ENCODE measurements at places on chromosomes 6 and 20.

DNA sequence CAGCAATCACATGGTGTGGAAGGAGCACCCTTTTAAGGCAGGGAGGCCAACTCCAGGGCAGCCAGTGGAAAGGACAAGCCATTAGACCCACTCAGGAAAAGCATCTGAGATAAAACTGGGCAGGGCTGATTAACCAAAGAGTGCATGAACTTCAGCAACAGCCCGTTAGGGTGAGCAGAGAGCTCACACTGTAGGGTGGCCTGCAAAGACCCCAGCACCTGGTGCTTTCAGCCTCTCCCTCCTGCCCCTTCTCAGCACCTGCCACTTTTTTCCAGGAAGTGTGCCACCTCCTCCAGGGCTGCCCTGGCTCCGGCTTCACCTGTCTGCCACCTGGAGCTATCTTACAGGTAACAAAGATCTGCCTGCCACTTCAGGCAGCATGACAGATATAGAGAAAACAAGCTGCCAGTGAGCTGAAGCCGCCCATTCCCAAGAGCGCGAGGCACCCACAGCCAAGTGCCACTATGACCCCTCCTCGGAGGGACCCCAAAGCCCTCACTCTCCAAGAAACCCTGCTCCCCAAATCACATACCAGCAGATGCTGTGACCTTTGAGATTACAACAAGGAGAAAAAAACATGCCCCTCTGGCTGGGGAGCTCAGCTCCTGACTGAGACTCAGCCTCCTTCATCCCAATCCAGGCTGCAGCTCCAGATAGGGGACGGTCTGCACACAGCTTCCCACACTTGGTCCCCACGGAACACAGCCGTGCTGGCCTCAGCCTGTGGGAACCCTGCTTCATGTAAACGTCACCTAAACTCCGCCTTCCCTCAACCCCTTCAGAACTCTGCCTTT, 71.2 kb downstream of the ABHD12 start:
- ATAC-seq, result no peak

- ATAC-seq, result peak; percentile 60
Observed at GRCh38 chr6:170018936-170019817, 267.8 kb downstream of the ERMARD start.

GRCh38 chr6:116369964-116370759, 585 bp upstream of the DSE start:
- ATAC-seq, result peak; percentile 40

- ATAC-seq, result no peak
Observed at GRCh38 chr6:22699151-22699550, 129.8 kb downstream of the HDGFL1 start.

- no peak for ATAC-seq
Observed at GRCh38 chr6:75166236-75166635, 39.6 kb downstream of the COL12A1 start.

DNA sequence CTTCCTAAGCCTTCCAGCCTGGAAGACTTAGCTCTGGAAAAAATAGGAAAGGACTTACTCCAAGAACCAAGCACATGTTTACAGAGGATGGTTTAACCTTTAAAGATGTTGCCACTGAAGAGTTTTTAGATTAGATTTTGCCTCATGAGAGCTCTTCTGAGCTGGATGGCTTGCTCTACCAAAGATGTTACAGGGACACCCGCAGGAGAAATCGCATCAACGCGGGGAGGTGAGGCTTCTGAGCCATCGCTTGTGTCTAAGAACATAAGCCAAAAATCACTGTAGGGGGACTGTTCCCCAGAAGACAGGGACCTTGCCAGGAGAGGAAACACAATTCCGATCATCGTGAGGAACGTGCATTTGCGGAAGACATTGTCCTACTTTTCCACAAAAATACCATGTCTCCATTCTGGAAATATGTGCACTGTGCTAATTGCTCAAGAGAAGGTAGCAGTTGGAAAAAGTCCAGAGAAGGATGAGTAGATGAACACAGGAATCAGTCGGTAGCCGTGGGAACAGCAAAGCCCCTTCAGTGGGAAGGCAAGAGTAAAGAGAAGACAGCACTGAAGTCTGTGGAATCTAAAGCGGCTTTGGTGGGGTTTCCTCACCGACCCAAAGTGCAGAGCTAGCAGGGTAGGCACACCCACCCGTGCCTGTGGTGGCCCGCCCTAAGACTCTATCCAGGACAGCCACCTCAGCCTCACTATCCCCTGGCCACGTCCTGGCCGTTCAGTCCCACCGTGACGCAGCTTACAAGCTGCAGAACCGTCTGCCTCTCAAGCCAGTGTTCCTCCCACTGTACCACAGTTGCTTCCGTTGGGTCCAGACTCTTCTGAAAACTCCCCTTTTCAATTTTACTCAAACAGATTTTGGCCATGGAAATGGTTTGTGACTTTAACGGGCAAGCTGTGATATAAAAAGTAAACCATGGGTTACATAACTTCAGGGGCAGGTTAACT, 334.8 kb downstream of the NRN1 start:
- peak; percentile 53 for ATAC-seq

GRCh38 chr6:128204616-128205015, 303.8 kb upstream of the THEMIS start:
- no peak for ATAC-seq

DNA sequence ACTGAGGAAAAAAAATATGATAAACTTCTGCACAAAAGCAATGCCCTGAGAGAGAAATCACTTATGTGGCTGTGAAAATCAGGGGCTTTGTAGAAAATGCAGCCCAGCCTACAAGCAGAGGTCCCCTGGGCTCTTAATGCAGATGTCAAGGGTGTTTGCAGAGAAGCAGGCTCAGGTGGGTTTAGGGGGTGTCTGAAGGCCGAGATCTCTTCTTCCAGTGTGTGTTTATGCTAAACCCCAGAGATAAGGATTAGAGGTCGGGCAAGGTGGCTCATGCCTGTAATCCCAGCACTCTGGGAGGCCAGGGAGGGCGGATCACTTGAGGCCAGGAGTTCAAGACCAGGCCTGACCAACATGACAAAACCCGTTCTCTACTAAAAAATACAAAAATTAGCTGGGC, 78.5 kb downstream of the TMEM242 start:
- ATAC-seq, result no peak

DNA sequence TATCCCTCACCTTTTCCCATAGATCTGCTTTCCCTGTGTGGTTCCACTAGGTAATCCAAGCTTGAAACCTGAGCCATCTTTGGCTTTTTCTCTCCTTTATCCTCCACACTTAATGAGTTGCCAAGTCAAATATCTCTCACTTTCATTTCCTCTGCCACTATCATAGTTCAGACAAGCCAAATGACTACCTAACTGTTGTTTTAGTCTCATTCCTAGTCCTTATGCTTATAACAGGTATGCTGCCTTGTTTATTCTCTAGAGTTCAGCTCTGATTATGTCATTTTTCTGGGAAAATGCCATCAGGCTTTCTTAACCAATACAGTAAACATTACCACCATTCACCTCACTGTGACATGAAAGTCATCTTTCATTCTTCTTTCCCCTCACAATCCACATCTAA, 6.5 kb downstream of the EFHC1 start:
- no peak for ATAC-seq

DNA sequence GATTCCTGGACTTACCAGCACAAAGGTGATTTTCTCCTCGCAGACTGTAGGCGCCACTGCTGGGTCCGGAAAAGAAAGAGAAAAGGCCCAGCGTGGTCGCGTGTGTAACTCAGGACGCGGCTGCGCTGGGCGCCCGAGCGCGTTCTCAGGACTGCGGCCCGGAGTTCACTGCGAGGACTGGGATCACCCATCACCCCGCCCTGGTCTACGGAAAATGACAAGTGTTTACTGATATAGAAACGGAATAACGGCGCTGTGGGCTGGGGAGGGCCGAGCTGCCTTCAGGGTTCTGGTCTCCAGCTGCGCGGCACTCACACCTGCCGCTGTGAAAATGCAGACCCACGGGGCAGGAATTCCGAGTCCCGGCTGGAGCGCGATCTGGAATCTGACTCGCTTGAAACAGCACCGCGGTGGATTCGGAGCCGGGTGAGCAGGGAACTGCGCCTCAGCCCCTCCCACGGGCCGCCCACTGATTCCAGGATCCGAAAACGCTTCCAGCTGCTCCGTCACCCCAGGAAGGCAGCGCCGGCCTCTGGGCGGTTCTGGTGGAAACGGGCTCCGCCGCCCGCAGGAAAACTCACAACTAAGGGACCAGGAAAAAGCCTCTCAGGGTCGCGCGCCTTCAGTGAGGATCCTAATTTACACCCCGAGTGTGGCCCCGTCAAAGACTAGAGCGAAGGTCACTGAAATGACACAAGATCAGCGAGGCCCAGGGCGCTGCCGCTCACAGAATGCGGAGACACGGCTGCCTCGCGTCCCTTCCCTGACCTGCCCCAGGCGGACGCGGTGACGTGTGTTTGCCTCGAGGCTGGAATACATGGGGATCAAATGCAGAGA, 34.5 kb downstream of the HLA-A start:
- peak; percentile 93 for ATAC-seq

- ATAC-seq, result no peak
Observed at GRCh38 chr6:4906293-4907276, 97.3 kb downstream of the RPP40 start.

DNA sequence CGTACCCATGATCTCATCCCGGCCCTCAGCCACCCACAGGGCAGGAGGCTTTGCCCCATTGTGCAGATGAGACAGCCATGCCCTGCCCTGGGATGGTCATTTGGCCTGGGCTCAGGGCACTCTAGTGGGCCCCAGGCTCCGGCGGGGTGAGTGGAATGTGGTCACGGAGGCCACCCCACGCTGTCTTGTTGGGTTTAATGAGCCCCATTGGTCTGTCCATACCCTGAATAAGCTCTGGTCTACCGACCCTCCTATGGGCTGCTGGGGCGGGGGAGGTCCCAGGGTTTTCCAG, 50.6 kb downstream of the FGD2 start:
- ATAC-seq, result no peak

DNA sequence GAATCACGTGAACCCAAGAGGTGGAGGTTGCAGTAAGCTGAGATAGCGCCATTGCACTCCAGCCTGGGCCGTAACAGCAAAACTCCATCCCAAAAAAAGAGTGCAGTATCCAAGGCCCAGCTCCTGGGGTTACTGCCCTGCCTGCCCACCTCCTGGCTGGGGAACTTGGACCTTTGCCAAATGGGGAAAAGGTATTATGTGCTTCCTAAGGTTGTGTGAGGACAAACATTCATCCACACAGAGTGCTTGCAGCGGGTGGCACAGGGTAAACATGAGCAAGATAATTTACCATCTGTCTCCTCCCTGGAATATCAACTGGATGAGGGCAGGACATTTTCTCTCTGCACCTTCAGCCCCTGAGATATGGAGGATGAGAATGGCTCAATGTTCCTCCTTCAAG, 94.9 kb upstream of the POPDC3 start:
- no peak for ATAC-seq

DNA sequence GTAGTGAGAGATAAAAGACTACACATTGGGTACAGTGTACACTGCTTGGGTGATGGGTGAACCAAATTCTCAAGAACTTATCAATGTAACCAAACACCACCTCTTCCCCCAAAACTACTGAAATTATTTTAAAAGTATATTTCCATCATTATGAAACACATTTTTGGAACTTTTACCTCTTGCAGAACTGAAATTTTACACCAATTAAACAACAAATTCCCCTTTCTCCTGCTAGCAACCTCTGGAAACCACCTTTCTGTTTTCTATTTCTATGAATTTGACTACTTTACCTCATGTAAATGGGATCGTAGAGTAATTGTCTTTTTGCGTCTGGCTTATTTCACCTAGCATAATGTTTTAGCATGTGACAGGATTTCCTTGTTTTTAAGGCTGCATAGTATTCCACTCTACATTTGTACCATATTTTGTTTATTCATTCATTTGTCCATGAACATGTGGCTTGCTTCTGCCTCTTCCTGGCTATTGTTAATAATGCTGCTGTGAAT, 149.9 kb upstream of the PHACTR1 start:
- ATAC-seq, result no peak

GRCh38 chr20:3645309-3646066, 17.7 kb downstream of the GFRA4 start:
- no peak for ATAC-seq

DNA sequence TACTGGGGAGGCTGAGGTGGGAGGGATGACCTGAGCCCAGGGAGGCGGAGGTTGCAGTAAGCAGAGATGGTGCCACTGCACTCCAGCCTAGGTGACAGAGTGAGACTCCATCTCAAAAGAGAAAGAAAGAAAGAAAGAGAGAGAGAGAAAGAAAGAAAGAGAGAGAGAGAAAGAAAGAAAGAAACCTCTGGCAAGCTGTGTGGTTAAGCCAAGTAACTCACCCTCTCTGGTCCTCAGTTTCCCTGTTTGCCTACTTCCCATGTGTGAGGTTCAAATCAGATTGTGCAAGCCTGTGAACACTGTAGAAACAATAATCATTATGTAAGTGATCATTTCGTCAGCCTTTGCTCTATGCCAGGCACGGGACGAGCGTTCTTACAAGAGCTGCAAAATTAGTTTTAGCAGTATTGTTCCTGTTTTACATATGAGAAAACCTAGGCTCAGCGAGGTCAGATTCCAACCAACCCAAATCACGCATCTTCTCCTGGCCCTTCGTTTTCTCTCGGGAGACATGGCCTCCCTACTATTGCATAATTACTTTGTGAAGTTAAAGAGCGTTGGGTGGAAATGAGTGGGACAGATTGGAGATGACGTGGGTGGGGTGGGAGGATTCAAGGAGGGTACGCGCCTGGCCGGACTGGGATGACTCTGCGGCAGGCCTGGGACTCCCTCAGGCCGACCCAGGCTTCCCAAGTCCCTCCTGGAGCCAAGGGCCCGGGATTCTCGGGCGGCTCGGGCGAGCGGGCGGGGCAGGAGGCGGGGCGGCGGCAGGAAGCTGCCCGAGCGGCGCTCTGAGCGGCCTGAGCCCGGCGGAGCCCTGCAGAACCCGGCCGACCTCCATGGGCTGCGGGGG, at the start of gene SNX21:
TSS of gene SNX21 (plus strand) at position 770 of the 853 bp plus-strand sequence. CDS start 121 bp downstream, outside the sequence.
- peak; percentile 93 for ATAC-seq

- no peak for ATAC-seq
Observed at GRCh38 chr6:4714961-4715501, 61.2 kb upstream of the CDYL start.

- no peak for ATAC-seq
Observed at GRCh38 chr6:128252341-128253176, 267.8 kb downstream of the PTPRK start.

GRCh38 chr20:62136283-62137091, 6.7 kb downstream of the PSMA7 start:
- peak; percentile 34 for ATAC-seq

GRCh38 chr6:109767961-109768360, 76.9 kb downstream of the FIG4 start:
- no peak for ATAC-seq

GRCh38 chr6:142946924-142947713, 2.1 kb upstream of the HIVEP2 start:
- ATAC-seq, result peak; percentile 35

Data from gastroesophageal sphincter (tissue), 4 donors.